Hippocampal formation (tissue), 2 donors: ENCODE measurements at places on chromosomes 16 and 17.
A peak's percentile ranks its signal among the peaks of the same experiment; 100 is the strongest.

GRCh38 chr17:63163158-63163520, 197.1 kb downstream of the TANC2 start:
- DNase-seq = no peak

DNA sequence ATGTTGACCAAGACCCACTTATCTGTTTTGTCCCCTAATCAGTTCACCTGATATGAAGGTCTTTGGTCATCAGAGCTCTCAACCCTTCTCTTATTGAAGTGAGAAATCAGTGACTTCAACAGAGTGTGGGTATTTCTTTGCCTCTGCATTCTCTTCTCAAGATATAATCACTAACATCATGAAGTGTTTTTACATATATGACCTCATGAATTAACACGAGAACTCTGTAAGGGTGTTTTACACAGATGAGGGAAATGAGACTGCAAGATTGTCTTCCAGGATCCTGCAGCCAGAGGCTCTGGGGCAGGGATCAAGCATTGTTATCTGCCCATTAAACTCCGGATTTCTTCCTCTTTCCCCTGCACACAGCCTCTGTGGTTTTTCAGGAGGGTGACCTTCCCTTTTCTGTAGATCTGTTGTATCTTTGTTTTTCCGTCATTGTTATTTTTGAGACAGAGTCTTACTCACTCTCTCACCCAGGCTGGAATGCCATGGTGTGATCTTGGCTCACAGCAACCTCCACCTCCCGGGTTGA, 22.7 kb downstream of the LCMT1 start:
- no peak for DNase-seq

DNA sequence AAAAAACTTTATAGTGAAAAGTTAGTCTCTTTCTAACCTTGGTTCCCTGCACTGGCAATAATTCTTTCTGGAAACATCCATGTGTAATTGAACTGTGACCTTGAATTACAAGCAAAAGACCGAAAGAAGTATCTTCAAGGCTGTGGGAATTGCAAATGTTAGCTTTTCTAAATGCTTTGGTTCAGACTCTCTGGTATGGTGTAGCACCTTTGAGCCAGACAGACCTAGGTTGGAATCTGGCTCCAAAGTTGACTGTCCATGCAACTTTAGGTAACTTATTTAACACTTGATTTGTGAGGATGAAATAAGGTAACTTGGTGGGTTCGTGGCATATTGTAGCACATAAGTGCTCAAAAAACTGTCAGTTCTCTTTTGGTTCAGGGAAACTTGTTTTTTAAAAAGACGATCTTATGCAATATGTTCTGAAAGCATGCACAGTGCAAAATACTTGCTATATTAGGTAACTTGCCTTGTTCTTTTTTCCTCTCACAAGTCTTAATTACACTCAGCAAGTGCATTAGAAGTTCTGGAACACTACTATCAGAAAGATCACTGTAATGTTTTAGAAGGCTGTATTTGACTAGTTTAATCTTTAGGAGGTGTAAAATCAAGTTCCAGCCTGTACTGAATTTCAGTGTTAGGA, 46.3 kb downstream of the TANGO6 start:
- DNase-seq = no peak

- DNase-seq = peak; percentile 9
These were observed 4.6 kb downstream of the SMCR8 start for GRCh38 chr17:18319604-18320256.

DNA sequence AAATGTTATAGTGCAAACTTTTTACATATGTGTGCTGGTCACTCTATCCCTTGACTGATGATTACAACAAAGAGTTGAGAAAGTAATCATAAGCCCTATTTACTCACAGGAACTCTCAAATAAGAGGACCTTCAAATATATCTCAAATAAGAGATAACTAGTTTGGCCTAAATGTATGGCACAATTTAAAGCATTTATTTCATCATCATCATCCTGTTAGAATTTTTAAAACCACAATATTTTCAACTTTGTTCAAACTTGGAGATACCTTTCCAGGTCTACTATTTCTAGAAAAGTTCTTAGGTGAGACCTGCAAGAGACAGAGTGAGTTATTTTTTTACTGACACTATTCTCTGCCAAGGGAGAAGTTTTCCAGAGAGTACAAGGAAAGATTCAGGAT, 5.5 kb downstream of the CPPED1 start:
- no peak for DNase-seq

- no peak for DNase-seq
These were observed 93.9 kb downstream of the MSI2 start for GRCh38 chr17:57350266-57350665.

DNA sequence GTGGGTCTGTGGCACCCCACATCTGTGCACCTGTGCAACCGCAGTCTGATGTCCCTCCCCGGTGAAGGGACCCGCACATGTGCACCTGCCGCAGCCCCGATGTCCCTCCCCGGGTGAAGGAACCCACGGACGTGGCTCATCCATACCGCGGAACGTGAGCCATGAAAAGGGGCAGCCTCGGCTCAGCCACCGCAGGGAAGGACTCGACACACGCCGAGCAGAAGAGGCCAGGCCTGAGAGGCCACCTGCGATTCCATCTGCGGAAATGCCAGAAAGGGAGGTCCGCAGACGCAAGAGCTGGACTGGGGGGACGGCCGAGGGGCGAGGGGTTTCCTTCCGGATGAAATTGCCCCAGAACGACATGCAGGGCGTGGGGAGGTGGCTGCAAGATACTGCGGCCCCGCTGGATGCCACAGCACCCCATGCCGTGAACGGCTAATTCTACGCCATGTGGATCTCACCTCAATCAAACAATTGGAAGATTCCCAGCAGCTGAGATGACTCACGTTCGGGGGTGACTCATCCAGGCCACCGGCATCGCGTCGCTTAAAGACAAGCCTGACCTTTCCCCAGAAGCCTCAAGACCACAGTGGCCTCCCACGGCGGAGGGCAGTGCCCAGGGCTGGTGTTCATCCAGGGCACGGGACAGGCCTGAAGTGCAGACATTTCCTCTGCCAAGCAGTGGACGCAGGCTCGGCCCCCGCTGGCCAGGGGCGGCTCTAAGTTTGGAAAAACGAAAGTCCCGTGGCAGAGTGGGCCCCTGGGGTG, 21.0 kb downstream of the SOX8 start:
- DNase-seq = no peak

- no peak for DNase-seq
These were observed 36.0 kb downstream of the LGALS9 start for GRCh38 chr17:27666831-27667560.

- DNase-seq = no peak
These were observed 123.4 kb upstream of the IRX3 start for GRCh38 chr16:54409982-54410381.

DNA sequence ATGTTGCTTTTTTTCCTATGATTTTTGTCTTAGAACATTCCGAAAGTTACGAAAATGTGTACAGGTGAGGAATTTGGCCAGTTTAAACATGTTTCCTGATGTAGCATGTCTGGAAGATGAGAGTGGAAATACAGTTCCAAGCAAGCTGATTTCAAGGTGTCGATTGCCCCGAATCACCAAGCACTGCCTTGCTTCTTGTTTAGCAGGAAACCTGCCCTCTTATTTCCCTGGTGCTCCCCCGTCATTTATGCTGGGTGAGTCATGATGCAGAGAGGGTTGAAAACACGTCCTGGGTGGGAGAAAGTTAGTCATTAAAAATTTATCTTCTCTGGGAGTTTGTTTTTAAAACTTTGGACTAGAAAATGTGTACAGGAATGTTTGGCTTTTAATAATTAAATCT, 608.6 kb upstream of the EEF2KMT start:
- DNase-seq = no peak

DNA sequence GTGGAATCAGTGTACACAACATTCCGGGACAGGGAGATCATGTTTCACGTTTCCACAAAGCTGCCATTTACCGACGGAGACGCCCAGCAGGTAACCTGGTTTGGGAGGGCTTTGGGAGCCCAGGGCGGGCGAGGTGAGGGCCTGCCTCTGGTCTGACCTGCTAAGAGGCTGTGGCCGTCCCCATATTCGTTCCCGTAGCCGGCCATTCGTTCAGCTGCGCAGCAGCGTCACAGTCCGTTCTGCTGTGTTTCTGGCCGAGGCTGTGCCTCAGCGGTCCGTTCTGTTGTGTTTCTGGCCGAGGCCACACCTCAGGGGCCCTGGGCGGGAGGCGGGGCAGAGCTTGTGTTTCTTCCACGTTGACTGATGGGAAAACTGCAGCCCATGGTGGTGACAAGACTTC, 68.0 kb downstream of the OR1D5 start:
- no peak for DNase-seq

DNA sequence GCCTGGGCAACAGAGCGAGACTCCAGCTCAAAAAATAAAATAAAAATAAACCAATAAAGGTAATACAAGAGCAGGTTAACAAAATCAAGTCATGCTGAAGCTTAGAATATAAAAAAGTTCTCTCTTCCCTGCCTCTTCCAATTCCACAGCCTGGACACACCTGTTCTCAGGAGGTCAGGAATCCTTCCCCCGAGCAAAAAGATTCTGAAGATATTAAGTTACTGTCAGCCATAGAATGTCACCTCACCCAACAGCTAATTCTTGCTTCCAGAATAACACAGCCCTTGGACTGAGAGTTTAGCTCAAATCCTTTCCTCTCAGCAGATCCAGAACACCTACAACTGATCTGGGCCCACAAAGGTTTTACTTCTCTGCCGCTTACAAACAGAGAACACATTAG, 27.1 kb downstream of the SLC39A11 start:
- DNase-seq = no peak

GRCh38 chr16:69769404-69769803, 7.3 kb downstream of the WWP2 start:
- no peak for DNase-seq

DNA sequence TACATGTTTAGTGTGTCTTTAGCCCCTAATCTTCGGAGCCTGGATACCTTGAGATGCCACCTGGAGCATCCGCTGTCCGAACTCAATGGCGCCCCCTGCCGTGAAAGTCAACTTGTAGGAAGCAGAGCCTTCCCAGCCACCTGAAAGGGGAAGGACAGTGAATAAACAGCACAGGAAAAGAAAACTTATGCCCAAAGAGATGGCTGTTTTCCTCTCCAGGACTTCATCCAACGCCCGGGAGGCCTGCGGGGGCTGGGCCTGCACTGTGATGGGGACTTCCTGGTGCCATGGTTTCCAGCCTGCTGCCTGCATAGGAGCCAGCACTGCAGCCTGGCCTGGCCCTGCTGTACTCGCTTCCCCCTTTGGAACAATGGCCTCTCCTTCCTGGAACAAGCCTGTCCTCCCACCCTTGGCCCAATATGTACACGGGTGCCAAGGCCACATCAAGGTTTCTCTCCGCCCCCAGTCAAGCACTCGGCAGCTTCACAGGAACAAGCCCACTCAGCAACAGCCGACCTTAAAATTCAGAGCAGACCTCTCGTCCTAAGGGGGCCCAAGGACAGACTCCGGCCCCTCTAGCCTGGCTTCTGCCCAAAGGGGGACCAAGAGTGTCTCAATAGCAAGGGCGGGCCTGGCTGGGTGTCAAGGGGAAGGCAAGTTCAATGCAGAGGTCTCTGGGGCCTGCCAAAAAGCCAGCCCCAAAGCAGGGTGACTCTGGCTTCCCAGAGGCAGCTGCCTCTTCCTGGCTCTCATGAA, 4.5 kb upstream of the UNC13D start:
- peak; percentile 62 for DNase-seq

DNA sequence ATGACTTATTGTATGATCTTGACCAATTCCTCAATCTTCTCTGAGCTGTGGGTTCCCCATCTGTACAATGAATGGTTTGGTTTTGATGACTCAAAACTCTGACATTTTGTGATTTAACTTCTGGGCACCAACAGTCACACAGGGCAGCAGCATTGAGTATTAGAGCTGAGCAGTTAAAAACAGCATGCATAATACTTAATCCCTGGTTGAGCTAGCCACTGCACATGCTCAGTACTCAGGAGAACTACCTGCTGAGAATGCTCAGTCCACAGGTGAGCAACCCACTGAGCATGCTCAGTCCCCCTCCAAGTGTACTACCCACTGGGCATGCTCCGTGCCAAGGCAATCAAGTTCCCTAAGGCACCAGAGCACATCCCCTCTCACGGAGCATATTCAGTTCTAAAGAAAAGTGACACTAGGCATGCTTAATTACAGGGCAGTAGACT, 68.7 kb downstream of the AIPL1 start:
- DNase-seq = no peak

- no peak for DNase-seq
These were observed 474.4 kb downstream of the SLC39A11 start for GRCh38 chr17:72618001-72618509.

GRCh38 chr16:74169066-74169465, 127.5 kb upstream of the PSMD7 start:
- no peak for DNase-seq

- DNase-seq = no peak
These were observed 74.9 kb downstream of the SDR42E1 start for GRCh38 chr16:81936209-81937000.

DNA sequence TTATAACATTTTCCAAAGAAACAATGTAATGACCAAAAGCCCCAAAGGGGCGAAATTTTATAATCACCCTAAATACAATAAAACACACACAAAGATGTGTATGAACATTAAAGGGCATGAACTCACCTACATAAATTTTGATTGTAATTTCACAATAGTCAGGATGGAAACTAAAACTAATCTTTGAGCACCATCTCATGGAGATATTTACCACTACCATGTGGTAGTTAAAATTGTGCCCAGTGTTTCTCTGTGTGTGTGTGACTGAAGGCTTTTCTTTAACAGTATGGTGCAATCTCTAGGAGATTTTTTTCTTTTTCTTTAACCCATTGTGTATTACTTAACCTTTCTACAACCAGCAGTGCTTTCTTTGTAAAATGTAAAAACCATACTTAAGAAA, 19.7 kb upstream of the MEIOC start:
- DNase-seq = no peak

DNA sequence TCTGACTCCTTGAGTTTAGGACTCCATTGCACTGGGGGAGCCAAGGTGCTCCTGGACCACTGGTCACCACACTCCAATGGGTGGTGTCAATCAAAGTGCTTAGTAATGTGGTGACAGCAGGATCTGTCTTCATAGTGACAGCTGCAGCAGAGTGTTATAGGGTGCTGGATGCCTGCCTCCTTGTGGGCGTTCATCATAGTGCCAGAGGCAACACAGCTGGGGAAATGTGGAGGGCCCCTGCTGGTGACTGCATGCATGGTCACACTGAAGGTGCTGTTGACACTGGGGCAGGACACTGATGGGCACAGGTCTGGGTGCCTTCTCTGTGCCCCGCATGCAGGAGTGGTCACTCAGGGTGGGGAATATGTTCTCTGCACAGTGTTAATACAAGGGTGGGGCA, 177.5 kb upstream of the CDH8 start:
- no peak for DNase-seq
